ENCODE measurements at places on chromosomes 6 and 20. TPM values are rescaled to one million over a fixed set of nuclear protein-coding genes. Genes with fewer than 3 reads are reported as not detected.

Gene ABHD16A
- total RNA-seq, result 48.9 TPM

Gene MCCD1
- total RNA-seq, result not detected

Gene ABCC10
- total RNA-seq, result 37.9 TPM

Gene IPCEF1
- 0.99 TPM for total RNA-seq

Gene FERMT1
- 1.5 TPM for total RNA-seq

Gene SLC24A3
- total RNA-seq, result not detected

Gene PNPLA1
- total RNA-seq, result not detected

Gene NR2E1
- total RNA-seq, result not detected

Gene FAM209A
- not detected for total RNA-seq

Gene HLA-G
- not detected for total RNA-seq

Gene GPLD1
- not detected for total RNA-seq

Gene NNAT
- total RNA-seq, result 10.7 TPM

Gene PCK1
- not detected for total RNA-seq

Gene LY6G5C
- 5.2 TPM for total RNA-seq

Gene NTSR1
- 0.30 TPM for total RNA-seq

Gene BPIFB1
- not detected for total RNA-seq

Gene NRN1
- 25.6 TPM for total RNA-seq

Gene DACT2
- not detected for total RNA-seq

Gene TXNDC5
- 1,581 TPM for total RNA-seq

Gene PSORS1C1
- total RNA-seq, result 9.2 TPM

Gene ZBTB12
- total RNA-seq, result 3.5 TPM

Gene CDH26
- not detected for total RNA-seq

Gene HLA-DQB1
- total RNA-seq, result not detected

Gene SRSF12
- total RNA-seq, result 0.18 TPM

Gene SUMO4
- total RNA-seq, result 2.6 TPM

Gene KIF6
- total RNA-seq, result not detected
